Astrocyte (in vitro differentiated cells and primary cell): ENCODE measurements at places on chromosomes 7 and 10. TPM values are rescaled to one million over a fixed set of nuclear protein-coding genes. Genes with fewer than 3 reads are reported as not detected.
A peak's percentile ranks its signal among the peaks of the same experiment; 100 is the strongest.

Gene PRKCQ
- total RNA-seq = 1.9 and 2.1 TPM in 2 replicates

Gene NPFFR1
- total RNA-seq = not detected in 2 replicates

Gene MCM7
- total RNA-seq = 39.7 and 55.2 TPM in 2 replicates

DNA sequence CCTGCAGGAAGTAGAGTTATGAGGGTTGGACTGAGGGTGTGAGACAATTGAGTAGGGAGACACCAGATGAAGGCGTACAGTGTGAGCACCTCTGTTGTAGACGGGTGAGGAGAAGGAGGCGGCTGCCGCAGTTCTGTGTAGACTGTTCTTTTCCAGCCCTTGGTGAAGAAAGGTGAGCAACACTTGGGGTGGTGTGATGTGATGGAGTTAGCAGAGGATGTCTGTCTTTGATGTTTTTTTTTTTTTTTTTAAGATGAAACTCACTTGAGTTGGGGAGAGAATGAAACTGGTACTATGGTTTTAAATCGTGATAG is 42.8 kb upstream of the RNF216 start:
- DNase-seq = no peak
- H3K27me3 ChIP-seq = no peaks in the 10 kb centered on the region
- no peak overlapping the region for H3K4me3 ChIP-seq
- H3K27ac ChIP-seq = no peak overlapping the region
- no peaks in the 10 kb centered on the region for H3K4me1 ChIP-seq

DNA sequence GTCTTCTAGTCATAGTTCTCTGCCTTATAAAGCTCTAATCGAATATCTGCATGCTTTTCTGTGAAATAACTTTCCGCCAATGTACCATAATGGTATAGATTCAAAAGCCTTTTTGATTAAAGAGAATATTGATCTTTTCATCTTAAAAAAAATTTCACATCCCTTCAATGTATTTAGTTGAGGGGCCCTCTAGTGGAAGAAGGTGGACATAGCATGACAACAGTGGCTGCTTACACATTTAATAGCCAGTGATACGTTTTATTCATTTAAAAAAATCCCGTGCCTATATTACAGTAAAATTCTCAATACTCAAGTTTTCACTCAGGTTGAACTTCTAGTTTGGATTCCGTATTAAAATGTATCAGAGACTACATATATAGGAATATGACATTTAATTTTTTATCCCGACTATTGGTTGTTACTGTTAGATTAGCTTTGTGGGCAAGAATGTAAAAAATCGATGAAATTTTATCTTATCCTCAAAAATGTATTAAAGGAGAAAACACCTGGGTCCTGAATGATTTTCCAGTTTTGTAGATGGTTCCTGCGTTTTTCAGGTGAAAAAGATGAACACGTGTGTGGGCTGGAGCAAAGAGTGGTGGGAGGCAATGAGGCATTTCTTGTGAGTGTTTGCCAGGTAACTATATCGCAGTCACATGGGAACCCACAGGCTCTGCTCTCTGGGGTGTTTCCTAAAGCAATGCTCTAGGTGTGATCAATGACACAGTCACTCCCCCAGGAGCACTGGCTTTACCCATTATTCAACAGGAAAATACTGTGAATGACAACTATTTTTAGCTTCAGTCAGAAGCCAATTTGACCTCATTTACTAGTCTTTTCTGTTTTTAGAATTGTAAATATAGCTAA is 24.1 kb upstream of the PNLIP start:
- H3K27me3 ChIP-seq = no peaks in the 10 kb centered on the region
- H3K27ac ChIP-seq = no peak overlapping the region
- peak; percentile 14 for DNase-seq

DNA sequence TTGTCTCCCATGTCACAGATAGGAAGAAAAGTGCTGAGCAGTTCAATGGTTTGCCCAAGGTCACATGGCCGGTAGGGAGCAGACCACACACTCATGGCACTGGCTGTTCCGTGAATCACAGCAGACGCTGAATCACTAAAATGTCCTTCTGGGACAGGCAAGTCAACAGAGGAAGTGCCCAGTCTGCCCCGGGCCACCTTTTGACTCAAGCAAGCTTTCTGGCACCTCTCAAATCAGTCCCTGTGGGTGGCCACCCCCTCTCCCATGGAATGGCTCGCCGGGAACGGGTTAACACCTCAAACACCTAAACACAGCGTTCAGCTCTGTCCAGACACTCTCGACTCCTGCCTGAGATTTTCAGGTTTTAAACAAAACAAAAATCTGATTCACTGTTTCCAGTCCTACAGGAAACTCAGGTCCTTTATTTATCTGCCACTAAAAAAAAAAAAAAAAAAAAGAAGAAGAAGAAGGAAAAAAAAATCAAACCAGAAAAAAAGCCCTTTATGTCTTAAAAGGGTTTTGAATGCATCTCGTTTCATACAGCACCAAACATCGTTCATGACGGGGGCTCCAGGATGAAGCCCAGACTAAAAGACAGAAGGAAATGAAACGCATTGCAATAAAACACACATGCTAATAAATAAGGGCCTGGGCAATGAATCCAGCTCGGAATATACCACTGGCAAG is 15.5 kb downstream of the CARD11 start:
- peak; percentile 63 for DNase-seq
- no peaks in the 10 kb centered on the region for H3K4me1 ChIP-seq

DNA sequence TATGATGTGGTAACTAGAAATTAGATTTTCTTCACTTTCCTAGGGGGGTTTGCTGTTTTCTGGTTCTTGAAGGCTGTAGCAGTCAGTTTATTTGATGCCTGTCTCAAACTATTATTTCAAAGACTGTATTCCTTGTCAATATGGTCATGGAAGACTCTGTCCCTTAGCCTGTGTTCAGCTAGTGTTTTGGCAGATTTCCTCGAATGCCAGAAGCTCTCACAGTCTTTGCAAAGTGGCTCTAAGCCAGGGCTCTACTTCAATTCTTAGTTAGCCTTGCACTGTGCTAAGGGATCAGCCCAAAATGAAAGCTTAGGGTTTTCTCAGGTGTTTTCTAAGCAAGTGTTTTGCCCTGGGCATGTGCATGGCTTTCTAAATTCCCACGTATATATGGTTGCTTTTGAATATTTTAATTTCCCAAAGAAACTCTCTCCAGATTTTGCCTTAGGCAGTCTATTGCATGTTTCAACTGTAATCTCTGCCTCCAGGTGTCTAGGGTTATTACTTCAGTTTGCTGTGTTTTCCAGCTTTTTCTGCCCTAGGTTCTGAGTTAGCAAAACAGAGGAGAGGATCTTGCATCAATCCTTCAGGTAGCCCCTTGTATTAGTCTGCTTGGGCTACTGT is 7.2 kb upstream of the C1GALT1 start:
- no peaks in the 10 kb centered on the region for H3K36me3 ChIP-seq
- no peak overlapping the region for H3K4me3 ChIP-seq
- no peak for DNase-seq
- H3K27ac ChIP-seq = peak overlapping the region; percentile 98
- H3K4me1 ChIP-seq = peaks cover 20% of the 10 kb centered on the region
- H3K27me3 ChIP-seq = no peaks in the 10 kb centered on the region

DNA sequence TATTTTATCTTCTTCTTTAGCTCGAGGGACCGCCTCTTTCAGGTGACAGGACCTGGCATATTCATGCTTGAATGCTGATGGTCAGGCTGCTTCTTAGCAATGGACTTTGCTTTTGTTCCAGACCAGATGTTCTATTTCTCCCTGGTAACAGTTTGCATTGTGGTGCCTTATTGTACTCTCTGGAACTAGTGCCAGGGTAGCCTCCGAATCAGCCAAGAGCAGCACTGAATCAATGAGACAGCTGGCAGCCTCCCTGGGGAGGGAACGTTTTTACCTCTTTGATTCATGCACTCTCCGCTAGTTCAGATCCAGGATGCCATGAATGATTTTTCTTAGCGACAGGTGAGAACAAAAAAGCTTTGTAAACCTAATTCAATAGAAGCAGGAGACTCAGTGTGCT is 54.1 kb upstream of the NXPH1 start:
- no peak for DNase-seq
- H3K27ac ChIP-seq = no peak overlapping the region
- no peak overlapping the region for H3K4me3 ChIP-seq
- no peaks in the 10 kb centered on the region for H3K27me3 ChIP-seq
- no peaks in the 10 kb centered on the region for H3K4me1 ChIP-seq
- no peaks in the 10 kb centered on the region for H3K36me3 ChIP-seq

DNA sequence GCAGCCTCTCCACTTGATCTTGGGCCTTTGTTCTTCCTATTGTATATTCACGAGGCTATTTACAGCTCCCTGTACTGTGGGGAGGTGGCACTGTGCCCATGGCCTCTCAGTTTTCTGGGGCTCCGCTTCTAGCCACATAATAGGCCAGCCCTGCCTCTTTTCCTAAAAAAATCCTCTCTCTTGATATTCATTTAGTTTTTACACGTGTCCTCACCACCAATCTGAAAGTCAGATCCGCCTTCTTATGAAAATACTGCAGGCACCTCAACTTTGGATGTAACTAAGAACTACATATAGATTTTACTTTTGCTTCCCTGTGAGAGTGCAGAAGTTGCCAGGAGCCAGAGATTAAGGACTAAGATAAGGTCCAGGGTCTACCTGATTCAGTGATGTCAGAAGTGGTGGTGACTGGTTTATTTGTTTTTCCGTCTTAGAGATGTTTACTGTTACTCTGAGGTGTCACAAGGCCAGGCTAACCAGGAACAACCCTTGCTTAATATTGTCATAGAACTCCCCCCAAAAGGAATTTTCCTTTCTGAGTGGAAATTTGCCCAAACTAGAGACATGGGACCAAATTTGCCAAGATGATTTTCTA is 7.8 kb downstream of the BAMBI start:
- no peak for DNase-seq
- peaks cover 12% of the 10 kb centered on the region for H3K4me1 ChIP-seq
- no peak overlapping the region for H3K27ac ChIP-seq
- H3K27me3 ChIP-seq = no peaks in the 10 kb centered on the region
- peaks cover 11% of the 10 kb centered on the region for H3K36me3 ChIP-seq
- H3K4me3 ChIP-seq = no peak overlapping the region

DNA sequence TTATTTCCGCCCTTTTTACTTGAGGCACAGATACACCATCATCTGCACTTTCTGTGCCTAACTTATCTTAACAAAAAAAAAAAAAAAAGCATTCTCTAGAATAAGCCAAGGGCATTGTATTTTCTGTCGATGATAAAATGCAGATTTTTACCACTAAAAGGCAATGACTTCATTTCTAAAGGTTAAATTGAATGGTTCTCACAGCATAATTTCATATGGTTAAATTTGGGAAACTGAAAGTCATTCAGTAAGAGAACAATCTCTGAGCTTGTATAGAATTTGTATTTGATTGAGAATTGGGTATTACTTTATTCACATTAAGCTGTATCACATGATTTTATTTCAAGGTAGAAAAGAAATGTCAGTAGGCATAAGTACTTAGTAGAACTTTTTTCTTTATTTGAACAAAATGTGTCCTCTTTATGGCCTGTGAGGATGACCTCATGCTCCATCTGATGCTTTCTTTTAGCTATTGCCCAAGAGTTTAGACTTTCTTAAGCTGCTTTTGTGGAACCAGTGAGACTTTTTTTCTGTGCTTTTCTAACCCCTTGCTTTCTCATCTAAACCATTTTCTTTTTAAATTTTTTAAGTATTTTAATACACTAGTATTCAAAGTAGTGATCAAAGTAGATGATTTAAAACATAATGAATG is 110.3 kb downstream of the LRRC4 start:
- H3K27me3 ChIP-seq = no peaks in the 10 kb centered on the region
- no peaks in the 10 kb centered on the region for H3K4me1 ChIP-seq
- no peaks in the 10 kb centered on the region for H3K36me3 ChIP-seq
- DNase-seq = no peak
- no peak overlapping the region for H3K4me3 ChIP-seq

- H3K27ac ChIP-seq = no peak overlapping the region
- no peaks in the 10 kb centered on the region for H3K4me1 ChIP-seq
- H3K4me3 ChIP-seq = no peak overlapping the region
Measured at GRCh38 chr10:69614130-69614529, 15.9 kb upstream of the FAM241B start.

DNA sequence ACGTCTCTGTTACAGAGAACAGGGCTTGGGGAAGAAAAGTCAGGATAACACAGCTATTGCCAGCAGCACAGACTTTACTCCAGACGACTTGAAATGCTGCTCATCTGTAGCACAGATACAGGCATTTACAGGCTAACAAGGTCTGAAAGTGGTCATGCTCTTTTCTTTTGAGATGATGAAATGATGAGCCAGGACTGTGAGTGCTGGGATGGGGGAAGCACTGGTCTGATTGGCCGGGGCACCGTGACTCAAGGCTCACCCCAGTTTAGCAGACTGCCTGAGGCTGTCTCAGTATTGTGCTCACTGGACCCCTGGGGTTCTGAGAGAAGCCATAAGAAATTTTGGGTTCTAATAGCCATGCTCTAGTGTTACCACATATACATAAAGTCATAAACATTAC is 12.4 kb downstream of the SMKR1 start:
- no peak for DNase-seq
- H3K27ac ChIP-seq = no peak overlapping the region
- H3K4me1 ChIP-seq = no peaks in the 10 kb centered on the region

- no peaks in the 10 kb centered on the region for H3K27me3 ChIP-seq
- H3K4me3 ChIP-seq = no peak overlapping the region
- no peaks in the 10 kb centered on the region for H3K4me1 ChIP-seq
- no peaks in the 10 kb centered on the region for H3K36me3 ChIP-seq
- no peak for DNase-seq
Measured at GRCh38 chr10:97763411-97763810, 8.4 kb downstream of the SFRP5 start.

DNA sequence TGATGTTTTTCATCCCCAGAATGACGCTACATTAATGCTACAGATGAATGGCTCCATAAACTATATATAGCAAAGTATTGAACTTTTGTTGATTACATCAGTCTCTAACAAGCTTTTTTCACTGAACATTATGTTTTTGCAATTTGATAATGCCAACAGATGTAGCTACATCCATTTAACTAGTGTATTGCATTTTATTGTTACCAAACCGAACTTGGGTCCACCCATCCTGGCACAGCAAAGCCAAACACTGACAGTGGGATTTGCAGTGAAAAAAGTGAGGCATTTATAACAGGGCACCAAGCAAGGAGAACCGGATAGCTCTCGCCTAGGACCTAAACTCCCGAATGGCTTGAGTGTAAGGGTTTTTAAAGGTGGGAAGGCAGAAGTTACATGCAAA is 182.8 kb upstream of the TNS3 start:
- H3K4me3 ChIP-seq = no peak overlapping the region
- H3K4me1 ChIP-seq = peaks cover 17% of the 10 kb centered on the region
- H3K36me3 ChIP-seq = no peaks in the 10 kb centered on the region
- DNase-seq = no peak
- H3K27ac ChIP-seq = peak overlapping the region; percentile 93

DNA sequence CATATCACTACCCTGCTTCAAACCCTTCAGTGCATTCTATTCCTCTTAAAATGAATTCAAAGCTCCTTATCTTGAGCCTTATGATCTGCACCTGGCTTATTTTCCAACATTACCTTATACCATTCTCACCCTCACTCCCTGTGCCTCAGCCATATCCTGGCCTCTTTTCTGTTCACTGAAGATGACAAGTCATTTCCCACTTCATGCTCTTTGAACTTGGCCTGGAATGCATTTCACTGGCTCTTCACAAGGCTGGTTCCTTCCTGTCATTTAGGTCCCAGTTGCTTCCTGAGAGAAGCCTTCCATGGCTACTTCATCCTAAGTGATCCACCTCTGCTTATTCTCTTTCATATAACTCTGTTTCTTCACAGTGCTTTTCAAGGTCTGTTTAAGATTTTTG is 3.2 kb upstream of the LIPF start:
- H3K4me1 ChIP-seq = peaks cover 2% of the 10 kb centered on the region
- no peak for DNase-seq
- H3K4me3 ChIP-seq = no peak overlapping the region
- H3K27me3 ChIP-seq = no peaks in the 10 kb centered on the region
- no peaks in the 10 kb centered on the region for H3K36me3 ChIP-seq
- H3K27ac ChIP-seq = no peak overlapping the region
